ENCODE measurements at places on chromosomes 7 and 10.

- DNase-seq, result no peak
Observed at GRCh38 chr7:20146451-20146850, 70.7 kb downstream of the MACC1 start.

DNA sequence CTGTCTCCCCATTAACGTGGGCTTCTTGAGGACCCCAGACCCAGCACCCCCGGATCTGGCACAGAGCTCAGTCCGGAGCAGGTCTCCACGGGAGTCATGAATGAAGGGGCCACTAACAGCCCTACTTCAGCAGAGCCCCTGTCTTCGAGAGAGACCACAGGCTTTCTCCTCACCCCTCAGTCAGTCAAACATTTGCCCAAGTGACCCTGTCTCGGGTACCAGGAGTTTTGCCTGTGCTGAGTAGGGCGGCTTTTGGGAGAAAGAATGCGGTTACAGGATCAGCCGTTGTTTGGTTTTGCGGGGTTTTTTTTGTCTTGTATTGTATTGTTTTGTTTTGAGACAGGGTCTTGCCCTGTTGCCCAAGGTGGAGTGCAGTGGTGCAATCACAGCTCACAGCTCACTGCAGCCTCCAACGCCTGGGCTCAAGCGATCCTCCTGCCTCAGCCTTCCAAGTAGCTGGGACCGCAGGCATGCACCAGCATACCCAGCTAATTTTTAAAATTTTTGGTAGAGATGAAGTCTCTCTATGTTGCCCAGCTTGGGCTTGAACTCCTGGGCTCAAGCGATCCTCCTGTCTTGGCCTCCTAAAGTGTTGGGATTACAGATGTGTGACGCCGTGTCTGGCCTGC lies 16.5 kb downstream of the ADAP1 start:
- DNase-seq, result no peak

GRCh38 chr10:129045599-129045998 lies 421.4 kb upstream of the MGMT start:
- DNase-seq, result no peak

GRCh38 chr7:111096997-111097396 lies 6.1 kb downstream of the LRRN3 start:
- no peak for DNase-seq

GRCh38 chr7:69775231-69775771 lies 177.0 kb downstream of the AUTS2 start:
- DNase-seq, result no peak

DNA sequence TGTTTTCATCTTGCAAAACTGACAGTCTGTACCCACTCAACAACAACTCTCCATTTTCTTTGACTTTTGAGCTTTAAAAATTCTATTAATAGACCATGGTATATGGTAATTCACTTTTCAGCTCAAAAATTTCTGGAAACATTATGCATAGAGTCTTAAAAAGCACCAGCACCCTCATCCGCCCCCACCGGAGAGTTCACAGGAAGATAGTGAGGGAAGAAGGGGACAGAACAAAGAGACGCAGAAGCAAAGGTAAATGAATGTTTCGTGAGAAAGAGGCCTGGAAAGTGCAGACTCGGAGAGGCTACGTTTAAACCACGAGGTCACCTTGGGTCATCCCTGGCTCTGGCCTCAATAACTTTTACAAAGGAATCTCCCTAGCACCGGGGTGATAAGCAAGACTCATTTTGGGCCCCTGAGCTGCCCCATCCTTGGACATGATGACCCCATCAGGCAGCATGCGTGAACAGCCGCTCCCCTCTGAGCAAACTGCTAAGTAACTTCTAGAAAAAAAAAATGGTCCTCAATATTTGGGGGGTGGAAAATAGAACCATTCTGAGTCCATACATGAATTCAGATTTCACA lies 96.3 kb downstream of the CPXM2 start:
- DNase-seq, result no peak

GRCh38 chr10:110170142-110170971 lies 37.0 kb upstream of the MXI1 start:
- no peak for DNase-seq

- DNase-seq, result peak; percentile 71
Observed at GRCh38 chr7:50653126-50653864, 88.1 kb upstream of the DDC start.

GRCh38 chr10:4407783-4408182 lies 418.2 kb upstream of the AKR1E2 start:
- peak; percentile 36 for DNase-seq

DNA sequence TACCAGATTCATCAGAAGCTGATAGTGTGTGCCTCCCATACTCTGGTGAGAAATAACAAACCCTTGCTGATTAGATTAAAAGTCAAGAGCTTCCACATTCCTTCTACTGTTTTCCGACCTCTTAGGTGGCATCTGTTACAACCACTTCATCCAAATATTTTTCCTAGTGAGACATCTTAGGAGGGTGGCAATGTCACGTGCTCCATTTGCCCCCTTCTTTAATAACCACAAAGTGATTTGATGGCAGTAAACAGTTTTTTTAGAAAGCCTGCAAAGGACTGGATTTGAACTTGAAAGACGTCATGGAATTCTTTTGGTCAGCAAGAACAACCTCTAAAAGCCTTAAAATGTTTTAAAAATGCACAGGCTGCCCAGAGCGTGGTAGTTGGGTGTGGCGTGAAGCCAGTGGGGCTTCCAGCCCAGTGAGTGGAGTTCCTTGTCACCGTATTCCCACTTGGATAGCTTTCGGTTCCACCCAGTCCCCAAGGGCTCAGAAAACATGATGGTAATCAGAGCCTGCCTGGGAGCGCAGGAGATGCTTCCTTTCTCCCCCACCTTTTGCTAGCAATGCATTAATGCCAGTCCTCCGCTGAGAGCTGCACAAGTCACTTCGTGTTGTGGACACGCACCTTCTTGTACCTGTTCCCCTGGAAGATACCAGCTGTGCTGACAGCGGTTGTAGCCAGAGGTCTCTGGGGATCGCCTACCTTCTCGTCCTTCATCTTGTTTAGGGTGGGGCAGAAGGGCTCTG lies 256.4 kb downstream of the KIAA1217 start:
- peak; percentile 44 for DNase-seq

- DNase-seq, result no peak
Observed at GRCh38 chr7:39515534-39516228, 50.5 kb upstream of the YAE1 start.

DNA sequence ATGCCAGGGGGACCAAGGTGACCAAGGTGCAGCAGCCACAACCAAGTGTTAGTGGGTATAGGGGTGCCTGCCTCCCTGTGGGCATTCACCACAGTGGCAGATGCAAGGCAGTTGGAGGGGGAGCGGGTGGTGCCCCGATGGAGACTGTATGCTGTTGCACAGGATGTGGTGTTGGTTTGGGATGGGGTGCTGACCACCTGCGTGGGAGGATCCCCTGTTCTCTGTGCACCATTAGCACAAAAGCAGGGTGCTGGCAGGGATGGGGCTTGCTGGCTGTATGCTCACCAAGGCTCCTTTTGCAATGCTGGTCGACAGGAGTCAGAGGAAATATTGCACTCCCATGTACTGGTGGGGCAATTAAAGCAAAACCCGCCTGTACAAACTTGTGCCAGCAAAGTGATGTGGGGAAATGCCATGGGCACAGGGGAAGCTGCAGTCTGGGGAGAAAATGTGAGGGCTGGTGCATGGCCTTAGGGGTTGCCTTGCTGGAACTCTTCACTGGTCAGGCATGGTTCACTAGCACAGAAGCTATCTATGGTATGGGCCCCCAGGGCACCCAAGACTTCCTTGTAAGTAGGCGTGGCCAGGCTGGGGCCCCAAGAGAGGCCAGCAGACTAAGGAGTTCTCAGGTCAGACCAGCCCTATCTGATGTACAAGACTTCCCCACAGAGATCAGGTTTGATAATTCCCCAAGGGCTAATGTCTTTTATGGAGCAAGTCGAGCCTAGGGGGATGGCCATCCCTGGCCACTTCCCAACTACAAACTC lies 51.9 kb upstream of the GNAT3 start:
- peak; percentile 16 for DNase-seq

- DNase-seq, result no peak
Observed at GRCh38 chr7:139033346-139034114, 2.3 kb downstream of the ZC3HAV1L start.

DNA sequence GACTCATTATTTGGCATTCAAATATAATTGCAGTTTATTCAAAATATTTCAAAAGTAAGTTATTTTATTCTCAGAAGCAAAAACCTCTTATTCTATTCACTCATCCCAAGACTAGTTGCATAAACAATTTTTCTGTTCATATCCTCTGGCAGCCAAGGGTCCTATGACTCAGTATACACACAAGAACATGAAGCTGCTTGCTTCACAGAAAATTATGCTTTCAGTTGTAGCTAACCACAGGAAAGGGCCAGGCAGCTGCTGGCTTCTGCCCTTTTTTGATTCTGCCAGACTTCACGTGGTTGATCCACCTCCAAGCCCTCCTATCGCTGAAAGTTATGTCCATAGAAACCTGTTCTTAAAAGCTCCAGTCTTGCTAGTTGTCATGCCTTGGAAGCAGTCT lies 108.8 kb downstream of the ABCA13 start:
- peak; percentile 35 for DNase-seq

DNA sequence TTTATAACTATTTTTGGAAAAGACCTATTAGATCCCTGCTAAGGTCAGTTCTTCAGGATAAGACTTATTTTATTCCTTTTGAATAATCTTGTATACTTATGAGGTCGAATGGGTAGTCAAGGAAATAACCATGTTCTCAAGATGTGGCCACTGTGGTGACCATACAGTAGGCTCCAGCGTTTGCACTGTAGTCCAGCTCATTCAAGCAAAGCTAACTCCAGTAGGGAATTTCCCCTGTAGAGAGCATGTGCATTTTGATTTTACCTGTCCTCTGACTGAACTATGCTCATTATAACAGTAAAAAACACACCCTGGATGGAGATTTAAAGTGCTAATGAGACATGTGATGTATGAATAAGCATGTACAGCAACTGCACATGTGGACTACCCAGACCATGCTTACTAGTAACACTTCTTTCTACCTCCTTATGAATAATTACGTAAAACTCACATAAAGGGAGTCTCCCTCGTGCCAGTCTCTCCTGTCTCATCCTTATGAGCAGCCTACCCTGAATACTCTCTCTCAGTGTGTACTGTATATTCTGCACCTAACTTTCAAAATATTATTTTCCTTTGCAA lies 32.4 kb upstream of the SEMA3E start:
- no peak for DNase-seq

- DNase-seq, result peak; percentile 47
Observed at GRCh38 chr10:30092151-30092790, 32.9 kb upstream of the JCAD start.

- DNase-seq, result no peak
Observed at GRCh38 chr7:66082083-66082482, 6.5 kb downstream of the ASL start.

- DNase-seq, result no peak
Observed at GRCh38 chr7:1459920-1460820, 900 bp upstream of the MICALL2 start.

DNA sequence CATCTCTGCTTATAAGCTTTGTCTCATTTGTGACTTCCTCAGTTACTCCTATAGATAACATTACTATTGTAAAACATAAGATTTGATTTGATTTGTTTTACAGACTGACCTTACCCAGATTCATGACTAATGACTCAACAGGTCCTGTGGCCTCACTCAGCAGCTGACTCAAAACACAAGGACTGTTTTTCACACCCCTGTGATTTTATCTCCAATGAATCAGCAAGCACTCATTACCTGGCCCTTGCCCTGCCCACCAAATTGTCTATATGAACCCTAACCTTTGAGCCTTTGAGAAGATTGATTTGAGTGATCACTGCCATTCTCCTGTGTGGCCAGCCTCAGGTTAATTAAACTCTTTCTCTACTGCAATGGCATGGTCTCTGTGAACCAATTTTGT lies 1064.6 kb upstream of the LRRTM3 start:
- DNase-seq, result peak; percentile 58

GRCh38 chr10:84660450-84661159 lies 332.2 kb downstream of the CCSER2 start:
- DNase-seq, result no peak

DNA sequence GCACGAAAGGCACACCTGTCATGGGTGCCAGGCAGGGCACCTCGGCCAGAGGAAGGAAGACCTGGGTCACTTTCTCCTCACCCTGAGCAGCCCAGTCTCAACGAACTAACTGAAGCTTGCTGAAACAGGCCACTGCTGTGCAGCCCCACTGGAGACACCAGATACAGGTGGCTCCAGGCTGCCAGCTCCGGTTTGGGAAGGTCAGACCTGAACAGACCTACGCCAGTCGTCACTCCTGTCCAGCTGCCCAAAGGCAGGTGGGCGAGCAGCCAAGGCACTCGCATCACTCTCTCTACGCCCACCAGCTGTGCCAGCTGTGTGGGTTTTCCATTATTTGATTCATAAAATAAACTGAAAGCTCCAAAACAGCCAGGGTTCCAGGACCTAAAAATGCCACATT lies 256.1 kb downstream of the ZMYND11 start:
- peak; percentile 26 for DNase-seq

All from MCF 10A (cell line).